Neural crest cell (in vitro differentiated cells): ENCODE measurements at places on chromosomes 16 and 17.

DNA sequence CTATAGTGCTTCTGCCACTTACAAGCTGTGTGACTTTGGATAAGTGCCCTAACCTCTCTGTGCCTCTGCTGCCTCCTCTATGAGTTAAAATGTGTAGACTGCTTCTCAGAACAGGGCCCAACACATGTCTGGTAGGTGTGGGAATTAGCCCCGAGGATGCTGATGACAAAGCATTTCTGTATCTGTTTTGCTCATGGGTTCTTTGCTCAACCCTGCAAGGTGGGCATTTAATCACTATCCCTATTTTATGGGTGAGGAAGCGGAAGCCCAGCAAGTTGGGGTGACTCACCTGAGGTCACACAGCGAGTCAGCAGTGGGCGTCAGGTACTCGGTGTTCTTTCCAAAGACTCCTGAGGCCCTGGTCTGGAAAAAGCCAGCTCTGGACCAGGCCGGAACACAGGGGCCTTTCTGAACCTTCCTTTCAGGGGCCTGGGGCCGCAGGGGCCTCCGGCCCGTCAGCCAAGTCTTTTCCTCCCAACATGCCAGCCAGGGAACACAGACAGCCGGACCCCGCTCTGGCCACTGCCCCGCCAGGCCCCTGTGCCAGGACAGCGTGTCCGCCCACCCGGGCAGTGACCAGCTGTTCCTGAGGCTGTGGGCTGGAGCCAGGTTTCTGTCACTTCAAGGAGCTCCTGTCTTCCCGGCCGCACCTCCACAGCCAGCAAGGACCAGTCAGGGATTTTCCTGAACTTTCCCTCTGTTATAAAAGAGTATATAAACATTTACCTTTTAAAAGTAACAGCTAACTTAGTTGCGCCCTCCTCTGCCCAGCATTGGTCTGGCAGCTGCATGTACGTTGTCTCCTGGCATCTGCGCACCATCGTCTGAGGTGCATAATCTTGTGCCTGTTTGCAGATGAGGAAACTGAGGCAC is 62.5 kb downstream of the SREBF1 start:
- no peak for DNase-seq

GRCh38 chr16:50208460-50208931 is 55.4 kb downstream of the TENT4B start:
- no peak for DNase-seq

GRCh38 chr16:82658796-82659195 is 32.0 kb downstream of the CDH13 start:
- no peak for DNase-seq

- no peak for DNase-seq
Measured at GRCh38 chr17:81511554-81511803, 1.1 kb downstream of the ACTG1 start.

GRCh38 chr16:63568164-63568563 is 1531.9 kb upstream of the CDH8 start:
- no peak for DNase-seq

DNA sequence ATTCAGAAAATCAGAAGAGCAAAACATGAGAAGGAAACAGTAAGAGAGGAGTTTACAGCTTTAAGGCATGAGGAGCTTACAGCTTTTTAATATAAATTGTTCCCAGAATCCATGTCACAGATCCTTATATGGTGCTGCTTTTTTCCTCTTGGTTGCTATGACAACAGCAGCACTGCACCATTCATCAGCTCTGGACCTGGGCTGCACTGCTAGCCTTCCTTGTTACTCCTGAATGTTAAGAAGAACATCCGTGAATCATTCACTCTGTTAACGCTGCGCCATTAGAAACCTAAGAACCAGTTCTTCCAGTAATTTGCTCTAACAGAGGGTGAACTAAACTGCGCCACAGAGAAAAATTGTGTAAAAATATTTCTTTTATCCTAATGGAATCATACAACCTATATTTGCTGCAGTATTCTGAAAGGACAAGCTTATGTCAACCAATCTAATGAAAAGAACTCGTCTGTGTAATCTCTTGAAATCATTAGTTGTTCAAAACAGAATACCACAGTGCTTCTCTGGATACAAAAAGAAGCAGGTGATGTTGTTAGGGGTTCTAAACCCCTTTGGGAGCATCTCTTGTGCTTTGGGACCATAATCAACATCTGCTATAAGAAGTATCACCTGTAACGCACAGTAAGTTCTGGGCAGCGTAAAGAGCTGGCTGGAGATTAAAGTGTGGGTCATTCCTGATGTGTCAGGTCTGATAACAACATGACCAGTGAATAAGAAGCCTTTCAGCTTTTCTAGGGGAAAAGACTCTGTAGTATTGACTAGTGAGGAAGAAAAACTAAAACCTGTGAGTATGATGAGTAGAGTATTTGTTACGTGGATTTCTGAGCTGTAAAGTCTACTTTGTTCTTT is 151.2 kb downstream of the TANC2 start:
- no peak for DNase-seq

GRCh38 chr16:12788758-12789157 is 14.9 kb downstream of the CPPED1 start:
- no peak for DNase-seq
